Aorta (tissue), 5 donors: ENCODE measurements at places on chromosomes 5 and 9. TPM values are rescaled to one million over a fixed set of nuclear protein-coding genes. Genes with fewer than 3 reads are reported as not detected.

GRCh38 chr9:72734631-72735030, 213.2 kb downstream of the TMC1 start:
- no peaks in the 10 kb centered on the region for H3K4me1 ChIP-seq
- no peaks in the 10 kb centered on the region for H3K36me3 ChIP-seq
- no peak overlapping the region for H3K27ac ChIP-seq
- no peak for DNase-seq

DNA sequence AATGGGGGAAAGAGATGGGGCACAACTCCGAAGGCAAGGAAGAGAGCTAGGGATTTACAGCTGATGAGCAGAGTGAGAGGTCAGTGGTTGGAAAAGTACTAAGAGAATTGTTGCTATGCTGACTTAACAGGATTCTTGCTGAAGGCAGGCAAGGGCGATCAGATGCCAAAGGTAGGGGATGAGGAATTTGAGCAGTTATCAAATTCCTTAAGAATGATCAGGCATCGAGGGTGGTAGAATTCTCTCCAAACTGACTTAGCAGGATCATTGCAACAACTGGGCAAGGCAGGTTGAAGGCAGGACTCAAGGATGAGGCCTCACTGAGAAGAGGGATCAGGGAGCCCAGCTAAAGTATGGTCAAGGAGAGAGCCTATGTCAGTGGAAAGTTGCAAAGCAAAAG, 171.0 kb downstream of the HSD17B3 start:
- H3K27ac ChIP-seq: no peak overlapping the region
- no peaks in the 10 kb centered on the region for H3K27me3 ChIP-seq
- H3K4me1 ChIP-seq: no peaks in the 10 kb centered on the region
- H3K4me3 ChIP-seq: no peak overlapping the region
- no peak for DNase-seq
- no peaks in the 10 kb centered on the region for H3K36me3 ChIP-seq

DNA sequence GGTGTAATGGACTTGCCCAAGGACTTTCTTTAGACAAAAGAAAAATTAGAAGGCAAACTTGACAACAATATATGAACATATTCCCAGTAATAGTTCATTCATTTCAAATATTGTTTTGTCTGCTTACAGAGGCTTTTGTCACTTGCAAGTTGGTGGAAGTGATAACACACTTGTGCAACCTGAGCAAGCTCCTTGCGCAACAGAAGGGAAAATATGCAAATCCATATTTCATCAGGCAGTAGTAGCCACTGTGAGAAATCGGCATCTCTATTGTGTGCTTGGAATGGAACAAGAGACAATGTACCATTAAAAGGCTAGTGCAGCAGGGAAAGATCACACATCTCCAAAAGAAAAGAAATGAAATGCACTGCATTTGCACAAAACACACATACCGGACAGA, 125.3 kb upstream of the RASEF start:
- H3K4me1 ChIP-seq: no peaks in the 10 kb centered on the region
- no peak for DNase-seq
- no peak overlapping the region for H3K4me3 ChIP-seq
- H3K36me3 ChIP-seq: no peaks in the 10 kb centered on the region
- no peak overlapping the region for H3K27ac ChIP-seq

- no peak for DNase-seq
- no peak overlapping the region for H3K27ac ChIP-seq
- no peaks in the 10 kb centered on the region for H3K4me1 ChIP-seq
- H3K27me3 ChIP-seq: no peaks in the 10 kb centered on the region
- no peaks in the 10 kb centered on the region for H3K36me3 ChIP-seq
Observed at GRCh38 chr5:133203317-133204305, 151.8 kb downstream of the HSPA4 start.

DNA sequence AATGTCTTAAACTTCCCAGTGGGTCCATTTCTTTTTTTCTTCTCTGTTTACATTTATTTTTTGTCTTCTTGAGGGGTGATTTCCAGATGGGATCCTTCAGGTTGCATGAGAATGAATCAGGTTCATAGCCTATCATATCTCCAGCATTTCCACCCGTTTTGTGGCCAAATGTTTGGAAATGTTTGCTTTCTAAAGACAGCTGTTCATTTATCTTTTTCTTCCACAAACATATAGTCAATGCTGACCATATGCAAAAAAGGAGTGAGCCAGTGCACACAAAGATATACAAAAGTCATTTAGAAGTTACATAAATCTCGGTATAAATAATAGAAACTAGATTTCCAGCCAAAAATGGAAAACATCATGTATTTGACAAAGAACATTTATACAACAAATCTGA, 71.6 kb upstream of the STC2 start:
- no peaks in the 10 kb centered on the region for H3K27me3 ChIP-seq
- H3K4me3 ChIP-seq: no peak overlapping the region
- no peak overlapping the region for H3K27ac ChIP-seq
- no peak for DNase-seq
- H3K36me3 ChIP-seq: no peaks in the 10 kb centered on the region

DNA sequence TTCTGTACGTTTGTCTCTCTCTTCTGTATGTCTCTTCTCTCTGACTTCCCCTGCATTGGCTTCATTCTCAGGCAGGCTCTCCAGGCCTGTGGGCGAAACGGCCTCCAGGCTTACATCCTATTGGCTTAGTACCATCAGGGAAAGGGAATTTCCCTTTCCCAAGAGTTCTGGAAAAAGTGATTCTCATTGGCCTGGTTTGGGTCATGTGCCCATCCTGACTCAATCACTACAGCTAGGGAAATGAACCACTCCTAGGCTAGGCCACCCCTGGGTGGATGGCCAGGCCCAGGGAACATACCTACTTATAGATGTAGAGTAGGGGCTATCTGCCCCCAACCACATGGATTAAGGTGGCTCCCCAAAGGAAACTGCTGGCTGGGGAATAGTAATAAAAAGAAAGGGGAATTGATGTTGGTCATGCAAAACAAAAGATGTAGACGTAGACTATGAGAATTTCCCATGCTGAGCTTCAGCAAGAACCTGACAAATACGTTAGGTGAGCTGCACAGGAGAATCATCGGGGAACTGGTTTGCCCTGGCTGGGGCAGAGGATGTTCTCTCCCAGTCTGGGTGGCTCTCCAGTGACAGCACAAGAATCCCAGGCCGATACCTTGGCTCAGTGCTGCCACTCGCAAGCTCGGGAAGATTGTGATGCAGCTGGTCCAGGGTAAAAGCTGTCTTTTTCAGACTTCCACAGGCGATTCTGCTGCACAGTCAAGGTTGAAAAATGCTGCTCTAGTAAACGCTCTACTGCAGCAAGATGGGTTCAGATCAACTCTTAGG, 3.7 kb upstream of the EGR1 start:
- H3K4me1 ChIP-seq: no peaks in the 10 kb centered on the region
- H3K27me3 ChIP-seq: no peaks in the 10 kb centered on the region
- no peak overlapping the region for H3K4me3 ChIP-seq
- DNase-seq: peak; percentile 77

- no peaks in the 10 kb centered on the region for H3K36me3 ChIP-seq
- H3K4me1 ChIP-seq: no peaks in the 10 kb centered on the region
- DNase-seq: no peak
- no peak overlapping the region for H3K4me3 ChIP-seq
Observed at GRCh38 chr5:76007904-76008303, 75.3 kb upstream of the SV2C start.

GRCh38 chr5:76473661-76474060, 70.6 kb downstream of the IQGAP2 start:
- no peak overlapping the region for H3K27ac ChIP-seq
- H3K36me3 ChIP-seq: no peaks in the 10 kb centered on the region
- no peak overlapping the region for H3K4me3 ChIP-seq
- H3K27me3 ChIP-seq: no peaks in the 10 kb centered on the region
- no peaks in the 10 kb centered on the region for H3K4me1 ChIP-seq

Gene ARL15
- 44.7 TPM for total RNA-seq

Gene GEMIN5
- 12.8 TPM for total RNA-seq

Gene FOXD4L5
- total RNA-seq: 0.19 TPM

Gene PCDHB16
- total RNA-seq: 7.4 TPM

Gene C5orf58
- total RNA-seq: not detected

Gene PPP1R2B
- not detected for total RNA-seq

Gene IL9
- total RNA-seq: not detected

Gene SCAMP1
- total RNA-seq: 40.9 TPM

Gene IL33
- 138 TPM for total RNA-seq

Gene FGF1
- total RNA-seq: 24.4 TPM

Gene IL17B
- total RNA-seq: 2.8 TPM
